Suprapubic skin (tissue), 4 donors: ENCODE measurements at places on chromosomes 4 and X. TPM values are rescaled to one million over a fixed set of nuclear protein-coding genes. Genes with fewer than 3 reads are reported as not detected.

- DNase-seq, result no peak
These were observed 304.1 kb upstream of the HAND2 start for GRCh38 chr4:173834151-173834550.

GRCh38 chr4:174595141-174595929 lies 73.0 kb upstream of the HPGD start:
- no peak for DNase-seq

GRCh38 chrX:131795442-131796229 lies 227.5 kb upstream of the STK26 start:
- DNase-seq, result no peak

DNA sequence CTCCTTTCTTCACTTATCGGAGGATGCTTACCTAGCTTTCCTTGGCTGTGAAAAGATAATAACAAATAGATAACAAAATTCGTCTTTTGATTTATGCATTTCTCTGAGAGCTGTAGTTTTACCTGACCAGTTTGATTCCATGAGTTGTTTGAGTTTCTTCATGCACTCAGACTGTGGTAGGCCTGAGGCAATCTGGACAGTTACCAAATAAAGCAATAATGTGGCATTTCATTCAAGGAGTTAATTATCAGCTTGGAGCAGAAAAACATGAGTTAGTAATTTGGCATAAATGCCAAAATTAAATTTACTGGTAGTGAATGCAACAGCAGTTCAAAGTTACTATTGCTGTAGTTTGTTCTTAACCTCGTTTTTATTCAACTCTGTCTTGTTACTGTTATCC lies 53.5 kb downstream of the FABP2 start:
- no peak for DNase-seq

- DNase-seq, result no peak
These were observed 373.6 kb downstream of the MID1IP1 start for GRCh38 chrX:39174772-39175417.

- no peak for DNase-seq
These were observed 216.9 kb downstream of the PTTG2 start for GRCh38 chr4:38177035-38177546.

DNA sequence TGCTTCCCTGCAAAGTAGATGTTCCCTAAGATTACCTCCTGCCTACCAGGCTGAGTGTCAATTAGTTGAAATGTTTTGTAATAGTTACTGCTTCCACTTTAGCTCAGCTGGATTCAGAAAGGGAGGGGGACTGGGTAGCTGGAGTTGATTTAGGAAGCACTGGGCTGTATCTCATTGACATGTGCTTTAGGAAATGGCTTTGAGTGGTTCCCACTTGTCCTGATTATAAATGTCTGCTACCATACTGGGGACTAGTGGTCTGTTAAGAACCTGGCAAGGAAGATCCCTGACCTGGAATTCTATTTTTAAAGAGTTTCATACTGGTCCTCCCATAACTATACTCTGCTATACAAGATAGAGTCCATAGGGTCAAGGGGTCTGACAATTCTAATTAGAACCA lies 363.9 kb upstream of the PPP1R2C start:
- no peak for DNase-seq

DNA sequence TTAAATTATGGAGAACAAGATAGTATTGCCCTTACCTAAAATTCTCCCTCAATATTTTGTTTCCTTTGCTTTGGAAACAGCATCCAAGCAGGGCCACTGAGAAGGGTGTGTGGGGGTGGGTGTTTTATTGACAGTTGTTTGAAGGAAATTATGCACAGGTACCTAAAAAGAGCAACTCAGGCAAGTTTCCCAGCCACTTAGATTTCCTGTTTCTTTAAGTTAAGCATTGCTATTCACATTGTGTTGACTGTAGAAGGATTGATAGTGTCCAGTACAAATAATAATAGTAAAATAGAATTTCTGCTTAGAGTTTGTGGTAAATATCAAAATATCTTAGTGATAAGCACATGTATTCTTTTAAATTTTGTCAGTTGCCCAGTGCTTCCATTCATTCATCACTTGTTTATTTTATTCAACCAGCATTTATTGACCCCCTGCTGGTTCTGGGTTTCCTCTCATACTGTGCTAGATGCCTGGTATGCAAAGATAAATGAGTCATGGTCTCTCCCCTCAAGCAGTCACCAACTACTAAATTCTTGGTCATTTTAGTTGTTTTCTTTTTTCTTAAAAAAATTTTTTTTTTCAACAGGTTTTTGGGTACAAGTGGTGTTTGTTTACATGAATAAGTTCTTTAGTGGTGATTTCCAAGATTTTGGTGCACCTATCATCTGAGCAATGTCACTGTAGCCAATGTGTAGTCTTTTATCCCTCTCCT lies 50.0 kb downstream of the GALNT7 start:
- no peak for DNase-seq

GRCh38 chrX:133350751-133351150 lies 64.5 kb downstream of the GPC4 start:
- no peak for DNase-seq

- no peak for DNase-seq
These were observed 28.5 kb downstream of the PCDH19 start for GRCh38 chrX:100381619-100382018.

GRCh38 chr4:174318829-174319764 lies 35.4 kb downstream of the CEP44 start:
- no peak for DNase-seq

DNA sequence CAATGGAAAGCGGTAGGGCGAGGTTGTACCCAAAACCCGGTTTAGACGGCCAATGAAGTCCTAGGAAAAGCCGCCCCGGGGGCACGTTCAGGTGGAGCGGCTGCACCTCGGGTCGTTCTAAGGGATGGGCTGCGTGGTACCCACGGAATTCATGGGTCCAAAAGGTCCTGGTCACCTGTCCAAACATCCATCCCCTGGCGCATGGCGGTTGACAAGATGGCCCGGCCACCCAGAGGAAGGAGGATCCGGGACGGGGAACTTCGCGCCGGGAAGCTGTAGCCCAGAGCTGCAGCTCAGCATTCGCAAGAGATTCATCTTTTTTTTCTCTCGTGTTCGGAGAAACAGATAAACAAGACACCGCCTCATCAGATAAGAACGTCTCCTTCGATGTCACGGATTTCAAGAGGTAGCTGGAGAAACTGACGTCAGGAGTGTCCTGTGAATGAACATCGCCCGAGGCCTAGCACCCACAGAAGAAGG lies 10.9 kb downstream of the PITX2 start:
- DNase-seq, result no peak

DNA sequence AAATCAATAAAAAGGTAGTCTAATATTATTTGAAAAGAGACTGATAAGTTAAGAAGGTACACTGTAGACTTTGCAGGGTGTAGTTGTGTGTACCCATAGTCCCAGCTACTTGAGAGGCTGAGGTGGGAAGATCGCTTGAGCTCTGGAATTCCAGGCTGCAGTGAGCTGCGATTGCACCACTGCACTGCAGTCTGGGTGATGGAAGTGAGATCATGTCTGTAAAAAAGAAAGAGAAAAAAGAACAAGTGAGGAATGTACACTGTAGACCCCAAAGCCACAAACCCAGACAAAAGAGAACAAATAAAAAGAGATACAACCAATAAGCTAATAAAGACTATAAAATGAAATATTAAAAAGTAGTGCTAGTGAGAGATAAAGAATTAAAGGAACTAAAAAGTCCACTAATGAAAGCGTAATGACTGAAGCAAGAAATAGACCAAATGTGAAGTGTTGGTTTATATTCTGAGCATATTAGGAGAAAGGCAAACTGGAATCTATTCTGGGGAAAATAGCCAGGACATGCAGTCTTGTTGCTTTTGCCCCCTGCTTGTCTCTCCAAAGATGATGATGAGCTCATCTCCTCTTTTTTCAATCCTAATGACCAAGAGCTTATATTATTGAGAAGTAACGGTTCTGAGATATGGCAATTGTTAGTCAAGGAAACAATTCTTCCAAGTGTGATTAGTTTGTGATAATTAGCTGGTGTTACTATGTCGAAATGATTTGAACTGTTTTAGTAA lies 19.1 kb downstream of the GSX2 start:
- DNase-seq, result no peak

- no peak for DNase-seq
These were observed 20.3 kb downstream of the CLRN2 start for GRCh38 chr4:17535242-17535641.

DNA sequence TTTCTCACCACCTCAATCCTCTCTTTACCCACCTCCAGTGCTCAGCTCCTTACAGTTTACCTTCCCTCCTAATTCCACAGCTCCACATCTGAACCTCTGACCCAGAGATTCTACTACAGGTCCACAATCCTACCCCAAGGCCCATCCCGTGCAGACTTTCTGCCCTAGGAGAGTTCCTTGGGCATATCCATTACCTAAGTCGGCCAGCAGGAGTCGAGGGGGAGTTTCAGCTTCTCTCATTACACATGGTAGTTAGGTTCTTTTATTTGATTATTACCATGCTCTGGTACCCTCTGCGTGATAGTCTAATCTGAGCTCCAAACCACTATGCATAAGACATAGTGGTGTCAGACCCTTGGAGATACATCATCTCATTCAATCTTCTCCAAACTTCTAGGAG lies 117.9 kb downstream of the SH3RF1 start:
- no peak for DNase-seq

DNA sequence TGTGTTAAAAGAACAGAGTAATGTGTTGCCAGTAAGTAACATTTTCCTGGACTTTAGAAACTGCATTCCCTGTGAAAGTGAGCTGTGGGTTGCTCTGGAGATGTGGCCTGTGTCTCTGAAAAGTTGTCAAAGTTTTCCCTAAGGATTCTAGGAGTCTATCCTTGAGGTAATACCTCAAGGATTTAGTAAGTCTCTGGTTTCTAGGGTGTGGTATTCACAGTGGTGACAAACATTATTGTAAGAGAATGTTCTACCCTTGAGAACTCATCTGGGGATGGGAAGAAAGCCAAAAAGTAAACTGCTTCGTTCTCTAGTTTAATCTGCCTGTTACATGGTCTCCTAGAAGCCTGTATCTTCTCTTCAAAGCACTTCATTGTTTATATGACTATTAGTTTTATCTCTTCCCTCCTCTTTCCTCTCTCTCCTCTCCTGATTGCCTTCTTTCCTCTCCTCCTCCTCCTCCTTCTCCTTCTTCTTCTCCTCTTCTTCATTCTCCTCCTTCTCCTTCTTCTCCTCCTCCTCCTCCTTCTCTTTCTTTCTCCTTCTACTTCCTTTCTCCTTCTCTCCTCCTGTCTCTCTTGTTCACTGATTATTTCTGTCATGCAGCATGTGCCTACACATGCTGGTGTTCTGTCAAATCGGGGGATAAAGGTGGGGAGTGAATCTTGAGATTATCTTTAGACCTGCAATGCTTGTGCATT lies 321.3 kb downstream of the PTTG2 start:
- no peak for DNase-seq

DNA sequence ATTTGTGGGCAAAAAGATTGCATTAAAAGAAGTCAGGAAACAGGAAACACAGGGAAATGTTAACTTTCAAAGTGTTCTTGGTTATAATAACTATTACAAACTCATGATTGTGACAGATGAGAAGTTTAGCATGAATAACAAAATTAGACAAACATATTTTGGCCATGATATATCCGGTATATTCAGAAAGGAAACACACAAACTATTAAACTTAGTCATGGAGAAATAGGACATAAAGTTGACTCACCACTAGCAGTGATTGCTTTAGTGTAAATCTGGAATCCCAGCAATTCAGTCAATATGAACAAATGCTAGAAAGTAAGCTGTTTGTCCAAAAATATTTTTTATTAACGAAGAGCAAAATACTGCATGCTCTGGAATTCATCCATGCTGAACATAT lies 1299.9 kb downstream of the C4orf33 start:
- DNase-seq, result no peak

GRCh38 chr4:86909546-86910295 lies 17.5 kb upstream of the C4orf36 start:
- DNase-seq, result no peak

DNA sequence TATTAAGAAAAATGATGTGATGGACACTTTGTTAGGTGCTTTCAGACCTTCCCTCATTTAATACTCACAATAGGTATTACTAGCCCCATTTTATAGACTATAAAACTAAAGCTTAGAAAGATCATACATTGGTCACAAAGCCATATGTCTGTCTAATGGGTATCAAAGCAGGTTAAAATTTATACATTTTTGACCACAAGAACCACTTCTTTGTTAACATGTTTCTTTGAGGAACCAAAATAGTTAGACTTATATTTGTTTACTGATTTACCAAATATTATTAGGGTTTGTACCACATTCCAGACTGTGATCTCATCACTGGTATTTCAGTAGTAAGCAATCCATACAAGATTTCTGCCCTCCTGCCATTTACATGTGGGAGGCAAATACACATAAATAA lies 363.3 kb downstream of the NAF1 start:
- DNase-seq, result no peak

The PRKG2 gene
- 2.5 TPM for total RNA-seq

The AGA gene
- 26.9 TPM for total RNA-seq

The VAMP7 gene
- 16.1 TPM for total RNA-seq

The ADGRG4 gene
- total RNA-seq, result not detected

The MAGEC2 gene
- not detected for total RNA-seq

The PYURF gene
- 85.2 TPM for total RNA-seq

The F9 gene
- total RNA-seq, result not detected

The RAI2 gene
- total RNA-seq, result 8.5 TPM

The SLC9A7 gene
- total RNA-seq, result 6.4 TPM

The ARR3 gene
- not detected for total RNA-seq

The CLDN22 gene
- not detected for total RNA-seq
